Amniotic epithelial cell (primary cell): ENCODE measurements at places on chromosomes 7 and 10.

DNA sequence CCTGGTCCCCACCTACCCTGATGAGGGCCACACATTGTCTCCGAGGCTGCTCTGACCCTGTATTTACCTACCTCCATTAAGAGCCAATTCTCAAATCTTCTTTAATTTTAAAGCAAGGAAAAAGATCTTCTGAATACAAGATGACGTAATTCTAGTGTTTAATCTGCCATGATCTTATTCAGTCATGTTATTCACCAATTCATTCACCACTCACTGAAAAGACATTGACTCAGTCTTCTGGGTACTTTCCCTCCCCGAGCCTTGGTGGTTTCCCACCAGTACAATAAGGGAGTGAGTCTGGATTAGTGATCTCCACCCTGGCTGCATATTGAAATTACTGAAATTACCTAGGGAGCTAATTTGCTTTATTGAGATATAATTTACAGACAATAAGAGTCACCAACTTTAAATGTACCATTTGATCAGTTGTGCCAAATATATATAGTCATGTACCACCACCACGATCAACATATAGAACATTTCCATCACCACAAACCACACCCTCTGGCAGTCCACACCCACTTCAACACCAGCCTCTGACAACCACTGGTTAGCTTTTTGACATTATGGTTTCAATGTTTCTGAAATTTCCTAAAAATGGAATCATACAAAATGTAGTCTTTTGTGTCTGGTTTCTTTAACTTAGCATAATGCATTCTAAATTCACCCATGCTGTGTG is 117.5 kb upstream of the UNC5B start:
- DNase-seq: no peak

DNA sequence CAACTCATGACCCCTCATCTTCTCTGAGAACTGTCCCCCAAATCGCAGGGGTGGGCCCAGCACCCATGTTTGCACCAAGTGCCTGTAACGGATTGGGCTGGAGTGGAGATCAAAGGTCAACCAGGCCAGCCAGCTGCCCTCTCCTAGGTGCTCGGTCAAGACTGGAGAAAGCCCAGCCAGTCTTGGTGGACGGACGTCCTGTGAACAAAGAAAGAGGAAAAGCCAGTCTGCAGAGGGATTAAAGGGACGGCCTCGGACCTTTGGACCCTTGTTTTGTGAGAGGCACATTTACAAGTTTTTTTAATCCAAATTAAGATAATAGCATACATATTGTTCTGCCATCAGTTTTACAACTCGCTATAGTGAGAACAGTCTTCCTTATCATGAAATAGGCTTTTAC is 31.7 kb upstream of the GALNTL5 start:
- no peak for DNase-seq

- DNase-seq: peak; percentile 54
Measured at GRCh38 chr10:50322077-50322476, 70.8 kb upstream of the ASAH2 start.

- DNase-seq: no peak
Measured at GRCh38 chr7:14292737-14293136, 303.3 kb upstream of the ETV1 start.

- no peak for DNase-seq
Measured at GRCh38 chr7:36344622-36345021, 45.0 kb upstream of the ANLN start.

- DNase-seq: peak; percentile 58
Measured at GRCh38 chr10:89651916-89652573, 7.0 kb upstream of the PANK1 start.

GRCh38 chr7:102433219-102434038 is at the start of gene ORAI2:
Gene ORAI2, plus strand, starts transcription at chr7:102433575. Its CDS starts 5,382 bp downstream, at chr7:102438957.
- peak; percentile 38 for DNase-seq

DNA sequence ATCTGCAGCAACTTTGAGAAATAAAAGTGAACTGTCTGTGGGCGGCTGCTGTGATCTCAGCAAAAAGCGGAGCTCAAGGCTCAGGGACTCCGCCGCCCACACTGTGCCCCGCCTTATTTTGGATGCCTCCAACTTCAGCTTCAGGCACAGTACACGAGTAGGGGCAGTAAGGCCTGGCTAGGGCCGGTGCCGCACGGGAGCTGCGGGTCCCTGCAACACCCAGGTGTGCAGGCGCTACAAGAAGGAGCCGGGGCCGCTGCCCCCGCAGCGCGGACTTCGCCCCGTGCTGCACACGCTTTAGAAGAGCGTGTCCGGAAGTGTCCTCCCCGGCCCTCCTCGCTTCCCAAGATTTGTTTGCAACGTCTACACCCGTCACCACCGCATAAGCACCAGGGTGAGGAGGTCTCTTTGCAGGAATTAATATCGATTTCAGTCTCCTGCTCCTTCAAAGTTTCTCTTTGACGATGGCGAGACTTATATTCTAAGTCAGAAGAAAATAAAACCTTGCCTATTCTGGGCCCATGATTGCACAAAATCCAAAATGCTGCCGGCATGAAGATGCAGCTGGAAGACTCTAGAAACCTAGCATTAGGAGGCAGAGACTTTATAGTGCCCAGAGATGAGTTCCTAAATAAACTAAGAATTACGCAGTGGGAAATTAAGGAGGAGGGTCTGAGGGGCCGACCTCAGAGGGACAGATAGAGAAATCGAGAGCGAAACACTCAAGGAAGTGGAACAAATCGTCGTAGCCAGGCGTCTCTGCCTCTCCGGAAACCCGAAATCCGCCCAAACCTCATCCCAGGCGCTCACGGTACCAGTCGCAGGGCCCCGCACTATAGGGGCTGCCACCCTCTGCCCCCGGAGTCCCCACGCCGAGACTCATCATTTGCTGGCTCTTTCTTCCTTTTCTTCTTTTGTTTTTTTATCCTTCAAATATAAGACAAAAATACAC is 6.4 kb downstream of the VAX1 start:
- no peak for DNase-seq

- DNase-seq: peak; percentile 57
Measured at GRCh38 chr10:60798031-60798430, 19.8 kb downstream of the CDK1 start.

- DNase-seq: peak; percentile 99
Measured at GRCh38 chr7:5625938-5626337, 155.5 kb downstream of the RNF216 start.

- peak; percentile 99 for DNase-seq
Measured at GRCh38 chr10:110410329-110411046, 87.2 kb upstream of the DUSP5 start.

- no peak for DNase-seq
Measured at GRCh38 chr10:118405928-118406327, 63.8 kb upstream of the FAM204A start.

DNA sequence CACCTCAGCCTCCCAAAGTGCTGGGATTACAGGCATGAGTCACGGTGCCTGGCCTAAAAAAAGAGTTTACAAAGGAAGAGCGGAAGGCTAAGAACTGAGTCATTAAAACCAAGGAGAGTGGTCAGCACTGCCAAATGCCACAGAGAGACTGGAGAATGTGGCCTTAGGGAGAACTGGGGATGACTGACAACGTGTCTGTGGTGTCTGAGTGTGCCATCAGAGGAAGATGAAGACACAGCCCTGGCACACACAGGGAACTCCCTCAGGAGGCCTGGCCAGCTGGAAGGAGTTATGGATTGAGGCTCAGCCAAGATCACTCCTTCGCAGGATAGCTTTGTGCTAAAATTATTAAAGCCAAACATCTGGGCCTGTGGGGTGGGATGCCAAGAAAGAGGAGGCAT is 3.9 kb upstream of the INA start:
- peak; percentile 92 for DNase-seq

DNA sequence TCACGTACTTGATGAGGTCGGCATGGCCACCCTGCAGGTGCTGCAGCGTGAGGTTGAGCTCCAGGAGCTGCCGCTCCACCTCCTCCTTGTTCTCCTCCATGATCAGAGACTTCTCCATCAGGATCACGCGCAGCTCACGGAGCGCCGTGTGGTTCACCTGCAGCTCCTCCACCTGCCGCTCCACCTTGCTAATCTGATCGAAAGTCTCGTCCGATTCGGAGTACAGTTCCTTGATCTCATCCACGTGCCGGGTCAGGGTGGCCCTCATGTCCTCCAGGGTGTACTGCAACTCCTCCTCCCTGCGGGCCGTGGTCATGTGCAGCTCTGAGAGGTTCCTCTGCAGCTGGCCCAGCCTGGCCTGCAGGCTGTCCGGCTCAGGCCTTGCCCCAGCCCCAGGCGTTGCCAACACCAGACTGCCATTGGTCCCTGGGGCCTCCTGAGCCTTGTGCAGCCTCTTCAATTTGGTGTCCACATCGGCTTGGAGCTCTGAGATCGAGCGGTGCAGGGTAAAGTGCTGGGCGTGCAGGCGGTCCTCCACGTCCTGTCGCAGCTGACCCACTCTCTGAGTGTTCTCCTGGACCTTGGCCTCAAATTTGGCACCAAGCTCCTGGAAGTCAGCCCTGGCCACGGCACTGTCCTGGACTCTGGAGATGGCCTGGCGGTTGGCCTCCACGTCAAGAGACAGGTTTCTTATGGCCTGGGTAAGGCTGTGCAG is 13.9 kb downstream of the MMRN2 start:
- DNase-seq: no peak

- no peak for DNase-seq
Measured at GRCh38 chr10:97222326-97222961, 36.7 kb upstream of the SLIT1 start.

GRCh38 chr7:96315125-96315512 is 6.8 kb downstream of the SLC25A13 start:
- DNase-seq: no peak

GRCh38 chr10:77315496-77316129 is 322.0 kb downstream of the KCNMA1 start:
- no peak for DNase-seq

DNA sequence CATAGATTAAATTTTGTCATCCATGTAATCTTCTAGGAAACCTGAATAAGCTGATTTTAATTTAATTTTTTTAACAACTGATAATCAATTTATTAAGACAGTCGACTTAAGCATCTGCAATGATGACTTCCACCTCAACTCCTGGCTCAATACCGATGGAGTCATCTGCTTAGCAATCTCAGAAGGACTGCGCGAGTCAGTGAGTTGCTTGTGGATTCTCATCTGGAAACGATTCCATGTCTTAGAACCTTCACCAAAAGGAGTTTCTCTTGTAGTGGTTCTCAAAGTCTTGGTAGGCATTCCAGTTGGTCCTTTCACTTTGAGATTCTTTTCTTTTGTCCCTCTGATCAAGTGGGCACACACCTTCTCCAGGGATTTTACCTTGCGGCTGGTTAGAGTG is 85.5 kb downstream of the XRCC2 start:
- DNase-seq: no peak

GRCh38 chr10:88810196-88810961 is 7.8 kb downstream of the LIPM start:
- peak; percentile 70 for DNase-seq

GRCh38 chr7:44633254-44634186 is 27.1 kb downstream of the OGDH start:
- peak; percentile 95 for DNase-seq

GRCh38 chr7:3955026-3955425 is 654.0 kb downstream of the SDK1 start:
- no peak for DNase-seq

- DNase-seq: no peak
Measured at GRCh38 chr7:28773423-28774145, 184.5 kb downstream of the TRIL start.

DNA sequence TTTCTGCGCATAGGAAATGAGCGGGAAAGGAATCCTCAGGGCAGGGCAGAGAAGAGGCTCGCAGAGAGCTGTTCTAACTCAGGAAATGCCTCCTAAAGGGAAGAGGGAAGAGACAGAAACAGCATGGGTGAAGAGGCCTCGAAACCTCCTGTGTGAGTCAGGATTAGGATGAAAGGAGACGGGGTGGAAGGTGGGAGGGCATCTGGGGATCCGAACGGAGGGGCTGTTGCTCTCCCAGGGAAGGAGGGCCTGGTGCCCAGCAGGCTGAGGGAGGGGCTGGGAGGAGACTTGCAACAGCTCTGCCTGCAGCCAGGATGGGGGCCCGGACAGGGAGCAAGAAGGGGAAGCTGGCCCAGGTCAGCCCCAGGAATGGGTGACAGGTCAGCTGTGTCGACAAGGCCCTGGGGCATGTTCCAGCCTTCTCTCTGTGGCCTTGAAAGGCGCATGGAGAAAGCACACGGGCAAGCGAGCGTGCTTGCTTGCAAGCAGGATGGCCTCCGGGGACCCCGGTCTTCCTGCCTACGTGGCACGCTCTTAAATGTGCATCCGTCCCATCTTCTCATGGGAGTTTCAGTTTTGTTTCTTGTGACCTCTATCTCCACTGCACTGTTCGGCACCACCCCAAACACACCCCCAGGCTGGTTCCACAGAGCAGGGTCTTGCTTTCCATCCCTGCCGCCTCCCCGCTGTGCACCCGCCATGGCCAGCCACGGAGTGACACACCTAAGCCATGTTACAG is 63.5 kb downstream of the HIPK2 start:
- no peak for DNase-seq

DNA sequence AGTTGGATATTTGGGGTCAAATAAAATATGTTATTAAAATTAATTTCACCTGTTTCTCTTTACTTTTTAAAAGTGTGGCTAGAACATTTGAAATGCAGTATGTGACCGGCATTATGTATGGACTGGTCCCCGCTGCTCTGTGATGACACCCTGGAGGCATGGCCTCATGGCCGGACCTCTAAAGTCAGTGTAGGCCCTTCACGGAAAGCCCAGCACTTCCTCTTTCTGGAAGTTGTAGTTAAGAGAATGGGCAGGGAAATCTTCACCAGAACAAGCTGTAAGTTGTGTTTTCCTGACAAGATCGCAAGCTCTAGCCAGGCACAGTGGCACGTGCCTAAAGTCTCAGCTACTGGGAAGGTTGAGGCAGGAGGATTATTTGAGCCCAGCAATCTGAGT is 38.3 kb upstream of the SRGN start:
- DNase-seq: no peak

DNA sequence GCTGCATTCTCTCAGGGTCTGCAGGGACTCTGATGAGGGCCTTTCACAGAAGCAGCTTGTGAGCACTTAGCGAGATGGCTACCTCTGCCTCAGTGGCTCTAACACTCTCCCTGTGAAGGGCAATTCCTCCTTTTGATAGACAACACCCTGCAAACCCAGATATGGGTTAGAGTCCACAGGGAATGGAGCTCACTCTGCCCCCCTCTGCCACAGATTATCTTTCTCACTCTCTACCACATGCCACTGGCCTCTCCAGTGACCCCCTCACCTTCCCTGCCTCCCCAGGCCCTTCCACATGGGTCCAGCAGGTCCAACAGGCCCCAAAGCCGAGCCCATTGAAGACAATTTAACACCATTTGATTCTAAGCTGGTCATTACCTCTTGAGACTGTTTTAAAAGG is 72.1 kb downstream of the CCDC3 start:
- DNase-seq: no peak

DNA sequence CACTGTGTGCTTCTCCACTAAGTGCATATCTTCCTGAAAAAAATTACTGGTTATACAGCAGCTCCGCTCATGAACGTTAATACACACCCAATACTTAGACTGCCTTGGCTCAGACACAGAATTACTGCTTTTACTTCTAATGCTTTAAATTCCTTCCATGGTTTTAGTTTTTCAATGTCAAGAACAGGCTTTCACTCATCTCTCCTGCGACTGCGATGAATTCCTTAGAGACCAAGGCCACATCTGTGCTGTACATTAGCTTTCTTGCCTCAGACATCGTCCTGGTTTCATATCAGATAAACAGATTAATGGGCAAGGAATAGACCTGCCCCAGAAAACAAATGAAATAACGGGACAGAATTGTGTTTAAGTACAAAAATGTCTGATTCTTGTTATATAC is 120.2 kb downstream of the CYP26A1 start:
- no peak for DNase-seq

- no peak for DNase-seq
Measured at GRCh38 chr10:70573599-70574506, 28.7 kb downstream of the PRF1 start.

- DNase-seq: no peak
Measured at GRCh38 chr7:111927353-111928019, 278.7 kb downstream of the DOCK4 start.

GRCh38 chr7:30896783-30897637 is 14.6 kb upstream of the AQP1 start:
- peak; percentile 43 for DNase-seq
